SK-N-DZ (cell line): ENCODE measurements at places on chromosomes 13 and 19.

- peak; percentile 66 for DNase-seq
These were observed 610 bp downstream of the ZNF791 start for GRCh38 chr19:12611361-12611699.

DNA sequence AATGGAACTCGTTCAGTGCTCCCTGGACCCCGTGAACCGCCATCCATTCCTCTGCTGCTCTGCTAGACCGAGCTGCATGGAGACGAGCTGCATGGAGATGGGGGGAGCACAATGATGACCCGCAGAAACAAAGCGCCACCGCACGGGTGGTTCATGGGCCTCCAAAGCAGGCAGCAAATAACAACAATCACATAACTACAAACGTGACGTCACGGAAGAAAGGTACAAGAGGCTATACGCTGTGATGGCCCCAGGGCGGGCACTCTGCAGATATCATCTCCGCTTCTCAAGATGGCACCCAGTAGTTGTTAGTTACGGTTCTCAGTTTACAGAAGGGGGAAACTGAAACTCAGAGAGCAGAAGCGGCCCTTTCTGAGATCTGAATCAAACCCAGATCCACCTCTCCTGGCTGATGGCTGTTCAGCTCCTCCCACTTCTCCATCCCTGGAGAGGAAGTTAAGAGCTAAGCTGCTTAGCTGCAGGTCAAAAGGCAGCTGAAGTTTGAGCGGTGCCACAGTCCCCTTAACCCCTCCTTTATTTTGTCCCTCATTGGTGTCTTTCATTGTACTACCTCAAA lies 1.7 kb downstream of the ATP13A1 start:
- DNase-seq = no peak

- no peak for DNase-seq
These were observed 496.4 kb downstream of the FOXO1 start for GRCh38 chr13:40170091-40170490.

- peak; percentile 46 for DNase-seq
These were observed at the start of gene GPI for GRCh38 chr19:34364830-34365462. Gene GPI (plus strand): TSS chr19:34365196. CDS start chr19:34365267, 71 bp downstream.

GRCh38 chr13:85543144-85543543 lies 256.1 kb downstream of the SLITRK6 start:
- no peak for DNase-seq

DNA sequence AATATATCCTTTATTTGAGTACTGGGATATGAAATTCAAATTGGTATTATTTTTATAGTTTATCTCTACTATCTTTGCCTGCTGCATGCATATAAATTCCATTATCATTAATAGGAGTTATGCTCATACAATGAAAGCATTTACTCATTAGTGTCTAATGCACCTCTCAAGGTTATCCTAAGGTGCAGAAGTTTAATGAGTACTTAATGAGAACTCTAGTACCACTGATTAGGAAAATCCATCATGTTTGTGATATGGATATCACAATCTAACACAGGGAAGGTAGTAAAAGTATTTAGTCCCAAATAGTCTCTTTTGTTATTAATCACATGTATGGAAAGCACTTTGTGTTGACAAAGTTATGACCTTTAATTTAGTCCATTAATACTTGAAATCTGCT lies 77.2 kb upstream of the SLC10A2 start:
- DNase-seq = no peak

DNA sequence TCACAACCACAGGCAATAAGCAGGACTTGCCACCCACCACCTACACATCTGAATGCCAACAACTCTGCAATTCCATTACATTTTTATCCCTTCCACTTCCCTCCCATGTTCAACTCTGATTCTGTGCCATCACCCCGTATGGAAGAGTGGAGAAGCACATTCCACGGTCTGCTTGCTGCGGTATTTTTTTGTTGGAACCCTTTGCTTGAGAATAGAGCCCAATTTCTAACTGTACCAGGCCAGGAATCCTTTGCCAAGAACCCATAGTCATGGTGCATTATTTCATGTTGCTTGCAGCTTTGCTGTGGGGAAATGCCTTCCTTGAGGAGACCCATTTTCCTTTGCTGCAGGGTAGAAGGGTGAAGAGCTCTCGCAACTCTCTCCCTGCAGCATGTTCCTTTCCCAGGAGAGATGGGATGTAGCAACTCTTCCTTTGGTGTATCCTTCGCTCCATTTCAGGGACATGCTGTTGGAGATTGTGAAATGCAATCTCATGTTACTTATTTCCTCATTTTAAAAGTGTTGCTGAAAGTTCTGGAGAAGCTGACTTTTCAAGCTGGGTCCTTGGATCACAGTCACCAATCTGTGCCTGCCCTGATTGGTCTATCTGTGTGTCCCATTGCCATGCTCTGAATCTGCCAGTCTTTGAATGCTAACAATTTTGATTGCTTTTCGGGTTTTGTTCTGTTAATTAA lies 69.8 kb upstream of the STARD13 start:
- no peak for DNase-seq

- DNase-seq = peak; percentile 16
These were observed 2776.3 kb downstream of the PCDH9 start for GRCh38 chr13:64453831-64454230.

DNA sequence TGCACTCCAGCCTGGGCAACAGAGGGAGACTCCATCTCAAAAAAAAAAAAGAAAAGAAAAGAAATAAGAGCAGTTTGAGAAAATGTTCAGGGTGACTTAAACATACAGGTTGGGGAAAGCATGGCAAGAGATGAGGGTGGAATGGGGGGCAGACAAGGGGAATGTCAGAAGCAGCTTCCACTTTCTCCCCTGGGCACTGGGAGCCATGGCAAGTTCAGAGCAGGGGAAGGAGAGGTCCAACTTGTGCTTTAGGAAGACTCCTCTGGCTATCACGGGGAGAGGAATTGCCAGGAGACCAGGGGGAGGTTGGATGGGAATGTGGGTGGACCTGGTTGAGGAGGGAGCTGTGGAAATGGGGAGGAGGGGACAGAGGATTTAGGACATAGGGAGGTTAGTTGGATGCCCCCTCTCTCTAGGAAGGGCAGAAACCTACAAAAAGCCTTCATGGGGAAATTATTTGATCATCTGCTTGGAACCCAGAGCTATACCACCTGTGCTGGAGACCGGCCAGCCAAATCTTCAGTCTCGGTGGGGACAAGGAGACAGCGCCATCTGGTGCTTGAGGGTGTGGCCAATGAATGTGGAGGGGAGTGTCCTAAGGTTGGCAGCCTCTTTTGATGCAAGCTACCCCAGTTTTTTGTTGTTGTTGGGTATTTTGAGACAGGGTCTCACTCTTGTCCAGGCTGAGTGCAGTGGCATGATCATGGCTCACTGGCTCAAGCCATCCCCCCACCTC lies 7.3 kb upstream of the STRN4 start:
- DNase-seq = peak; percentile 32

GRCh38 chr19:44666852-44667556 lies 4.3 kb upstream of the CEACAM19 start:
- peak; percentile 21 for DNase-seq

DNA sequence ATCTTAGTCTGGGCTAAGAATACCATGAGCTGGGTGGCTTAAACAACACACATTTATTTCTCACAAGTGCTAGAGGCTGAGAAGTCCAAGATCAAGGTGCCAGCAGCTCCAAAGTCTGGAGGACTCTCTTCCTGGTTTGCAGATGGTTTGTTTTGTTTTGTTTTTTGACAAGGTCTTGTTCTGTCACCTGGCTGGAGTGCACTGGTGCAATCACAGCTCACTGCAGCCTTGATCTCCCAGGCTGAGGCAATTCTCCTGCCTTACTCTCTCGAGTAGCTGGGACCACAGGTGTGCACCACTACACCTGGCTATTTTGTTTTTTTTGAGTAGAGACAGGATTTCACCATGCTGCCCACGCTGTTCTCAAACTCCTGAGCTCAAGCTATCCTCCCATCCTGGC lies 15.5 kb downstream of the APLP1 start:
- no peak for DNase-seq

- no peak for DNase-seq
These were observed 21.7 kb upstream of the SLC25A30 start for GRCh38 chr13:45439781-45440462.

- no peak for DNase-seq
These were observed 1317.0 kb downstream of the PCDH9 start for GRCh38 chr13:65913173-65913572.

- no peak for DNase-seq
These were observed at the start of gene KLK13 for GRCh38 chr19:51064534-51065220. Gene KLK13 (minus strand): TSS chr19:51065092. CDS start chr19:51065067, 25 bp downstream.

GRCh38 chr19:41735071-41735600 lies 20.2 kb upstream of the CEACAM6 start:
- no peak for DNase-seq

DNA sequence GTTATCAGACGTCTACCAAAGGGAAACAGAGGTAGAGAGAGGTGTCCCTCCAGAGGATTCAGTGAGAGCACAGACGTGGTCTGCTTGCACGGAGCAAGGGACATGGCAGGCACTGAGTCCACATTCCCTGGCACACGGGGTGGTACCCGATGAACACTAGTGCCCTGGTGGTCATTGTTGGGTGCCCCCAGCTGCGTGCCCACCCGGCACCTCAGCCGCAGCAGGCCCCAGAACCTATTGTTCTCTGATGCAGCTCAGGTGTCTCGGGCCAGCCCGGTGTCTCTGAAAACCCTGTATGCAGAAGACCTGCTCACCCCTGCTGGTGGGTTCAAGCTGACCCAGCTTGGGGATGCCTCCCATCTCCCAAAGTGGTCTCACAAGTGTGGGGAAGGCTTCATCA lies 11.9 kb downstream of the SUGP1 start:
- no peak for DNase-seq

- no peak for DNase-seq
These were observed 35.3 kb downstream of the RGCC start for GRCh38 chr13:41492432-41493260.

- peak; percentile 32 for DNase-seq
These were observed 751 bp downstream of the GRAMD1A start for GRCh38 chr19:35000647-35001501.

DNA sequence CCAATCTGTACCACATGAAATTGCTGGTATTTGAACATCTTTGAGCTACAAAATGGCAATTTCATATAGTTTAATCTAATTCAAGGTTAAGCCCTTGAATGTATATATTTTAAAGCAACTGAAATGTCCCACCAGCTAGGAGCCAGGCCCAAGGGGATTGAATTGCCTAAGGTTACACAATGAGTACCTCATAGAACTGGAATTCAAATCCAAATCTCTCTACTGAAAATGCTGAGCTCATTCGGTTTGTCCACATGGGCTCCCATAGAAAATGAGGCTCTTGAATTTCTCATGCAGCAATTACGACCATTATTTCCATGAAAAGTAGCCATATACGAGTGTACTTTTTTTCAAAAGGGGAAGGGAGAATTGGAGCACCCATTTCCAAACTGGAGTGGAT lies 31.5 kb upstream of the FNDC3A start:
- DNase-seq = no peak

- no peak for DNase-seq
These were observed 522.0 kb upstream of the ATXN8OS start for GRCh38 chr13:69585656-69586055.

DNA sequence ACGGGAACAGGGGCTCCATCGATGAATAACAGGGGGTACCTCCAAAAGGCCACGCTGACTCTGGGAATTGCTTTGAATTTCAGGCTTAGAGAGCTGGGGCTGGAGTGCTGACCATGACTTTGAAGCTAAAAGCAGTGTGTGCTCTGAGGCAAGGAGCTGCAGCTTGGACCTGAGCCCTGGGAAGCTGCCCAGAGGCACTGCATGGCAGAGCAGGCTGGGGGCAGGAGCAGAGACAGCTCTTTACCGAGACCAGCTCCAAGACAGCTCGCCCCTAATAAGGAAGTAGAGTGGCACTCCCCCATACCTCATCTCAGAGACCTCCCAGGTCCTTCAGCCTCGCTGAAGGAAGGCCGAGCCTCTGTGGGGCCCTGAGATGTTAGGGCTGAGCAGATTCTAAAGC lies 200.2 kb downstream of the COL4A1 start:
- DNase-seq = no peak

- DNase-seq = no peak
These were observed 698.2 kb downstream of the SLITRK1 start for GRCh38 chr13:83184150-83184475.

DNA sequence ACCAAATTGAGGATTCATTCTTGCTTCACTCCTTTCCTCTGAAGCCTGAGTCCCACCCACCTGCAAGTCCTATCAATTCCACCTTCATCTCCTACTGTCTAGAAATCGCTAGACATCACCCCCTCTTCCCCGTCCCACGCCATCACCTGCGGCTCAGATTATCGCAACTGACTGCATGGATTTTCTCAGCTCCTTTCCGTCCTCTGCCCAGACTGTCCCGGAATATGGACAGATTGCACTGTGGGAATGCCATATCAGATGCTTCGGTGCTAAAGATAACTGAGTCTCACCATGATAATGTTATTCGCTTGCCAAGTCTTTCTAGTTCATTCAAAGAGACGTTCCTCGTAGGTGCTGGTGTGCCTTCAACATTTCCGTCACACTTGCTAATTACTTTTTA lies 66.4 kb upstream of the USP29 start:
- DNase-seq = no peak

GRCh38 chr13:83935566-83935965 lies 53.3 kb upstream of the SLITRK1 start:
- no peak for DNase-seq

DNA sequence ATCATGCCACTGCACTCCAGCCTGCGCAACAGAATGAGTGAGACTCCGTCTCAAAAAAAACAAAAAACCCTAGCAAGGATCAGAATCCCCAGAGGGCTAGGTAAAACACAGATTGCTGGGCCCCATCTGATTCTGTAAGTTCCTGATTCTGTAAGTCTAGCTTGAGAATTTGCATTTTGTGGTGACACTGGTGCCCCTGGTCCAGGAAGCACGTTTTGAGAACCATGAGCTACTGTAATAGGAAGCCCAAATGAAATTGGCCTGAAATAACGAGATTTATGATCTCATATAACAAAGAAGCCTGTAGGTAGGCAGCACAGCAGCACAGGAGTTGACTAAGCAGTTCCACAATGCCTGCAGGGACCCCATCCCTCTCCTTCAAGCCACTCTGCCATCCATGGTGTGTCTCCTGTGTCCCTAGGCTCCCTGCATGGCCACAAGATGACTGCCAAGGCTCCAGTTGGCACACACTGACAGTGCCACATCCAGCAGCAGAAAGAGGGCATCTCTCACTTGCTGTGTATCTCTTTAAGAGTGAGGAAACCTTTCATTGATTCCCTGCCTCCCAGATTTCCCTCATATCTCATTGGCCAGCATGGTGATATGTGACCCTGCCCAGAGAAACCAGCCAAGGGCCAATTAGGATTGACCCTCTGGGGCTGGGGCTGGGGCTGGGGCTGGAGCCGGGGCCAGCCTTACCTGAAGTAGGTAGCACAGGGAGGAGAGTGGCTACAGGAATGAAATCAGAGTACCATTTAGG lies 21.7 kb downstream of the SIPA1L3 start:
- no peak for DNase-seq

GRCh38 chr13:83332751-83333150 lies 549.5 kb downstream of the SLITRK1 start:
- no peak for DNase-seq

DNA sequence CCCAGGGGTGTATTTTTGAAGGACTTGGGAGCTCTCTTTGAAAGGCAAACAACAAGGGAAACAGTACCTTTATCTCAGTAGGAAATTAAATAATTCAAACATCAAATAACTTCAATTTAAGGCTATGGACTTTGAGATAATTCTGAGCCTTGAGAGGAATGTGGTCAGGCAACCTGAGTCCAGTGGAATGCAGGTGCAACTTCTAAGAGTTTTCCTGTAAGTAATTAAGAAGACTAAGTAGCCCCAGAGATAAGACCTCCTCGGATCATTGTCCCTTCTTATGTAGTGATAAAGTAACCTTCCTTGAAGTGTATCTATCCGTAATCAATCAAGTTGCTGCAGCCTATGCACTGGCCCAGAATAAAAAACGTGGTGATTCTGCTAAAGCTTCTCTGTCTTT lies 29.2 kb downstream of the ZNF701 start:
- DNase-seq = no peak
